ENCODE measurements at places on chromosomes 6 and 20. TPM values are rescaled to one million over a fixed set of nuclear protein-coding genes. Genes with fewer than 3 reads are reported as not detected.

Gene KIF13A
- total RNA-seq, result 14.1 TPM

Gene CGAS
- 31.2 TPM for total RNA-seq

Gene IL17A
- total RNA-seq, result not detected

Gene PLAGL1
- total RNA-seq, result 9.8 TPM

Gene LY6G6C
- not detected for total RNA-seq

Gene NFKBIL1
- total RNA-seq, result 34.0 TPM

Gene PAQR8
- 16.3 TPM for total RNA-seq

Gene PRRT1
- total RNA-seq, result 2.9 TPM

Gene DEFB132
- total RNA-seq, result not detected

Gene TOMM6
- 265 TPM for total RNA-seq

Gene PHACTR3
- total RNA-seq, result 10.0 TPM

DNA sequence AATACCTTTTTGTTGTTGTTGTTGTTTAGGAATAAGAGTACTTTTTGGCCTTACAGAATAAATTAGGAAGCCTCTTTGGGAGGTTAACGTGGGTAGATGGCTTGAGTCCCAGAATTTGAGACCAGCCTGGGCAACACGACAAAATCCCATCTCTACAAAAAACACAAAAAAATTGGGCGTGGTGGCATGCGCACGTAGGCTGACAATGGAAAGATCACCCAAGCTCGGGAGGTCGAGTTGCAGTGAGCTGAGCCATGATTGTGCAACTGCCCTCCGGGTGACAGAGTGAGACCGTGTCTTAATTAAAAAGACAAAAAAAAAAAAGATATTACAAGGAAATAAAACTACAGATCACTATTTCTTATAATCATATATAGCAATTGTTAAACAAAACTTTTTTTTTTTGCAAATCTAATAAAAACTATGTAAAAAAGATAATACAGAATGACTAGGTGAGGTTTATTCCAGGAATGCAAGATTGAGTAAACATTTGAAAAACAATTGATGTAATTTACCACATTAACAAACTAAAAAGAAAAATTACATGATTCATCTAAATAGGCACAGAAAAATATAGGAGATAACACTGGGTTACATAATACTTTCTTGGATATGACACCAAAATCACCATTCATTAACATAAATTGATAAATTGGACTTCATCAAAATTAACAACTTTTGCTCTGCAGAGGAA is 43.6 kb upstream of the ASCC3 start:
- no peaks in the 10 kb centered on the region for H3K36me3 ChIP-seq
- H3K27me3 ChIP-seq, result no peaks in the 10 kb centered on the region
- H3K27ac ChIP-seq, result no peak overlapping the region
- no peak for DNase-seq

GRCh38 chr6:37537548-37537947 is 37.9 kb upstream of the CCDC167 start:
- no peaks in the 10 kb centered on the region for H3K36me3 ChIP-seq
- H3K27me3 ChIP-seq, result peaks cover 98% of the 10 kb centered on the region
- DNase-seq, result no peak
- no peaks in the 10 kb centered on the region for H3K4me1 ChIP-seq
- no peak overlapping the region for H3K4me3 ChIP-seq
- no peak overlapping the region for H3K27ac ChIP-seq

GRCh38 chr6:165308926-165309731 is at the start of gene C6orf118:
TSS of gene C6orf118 (minus strand) at chr6:165309605. CDS start at chr6:165309586, 19 bp downstream.
- H3K27me3 ChIP-seq, result no peaks in the 10 kb centered on the region
- H3K27ac ChIP-seq, result peak within 1 kb of the TSS; percentile 83
- peak within 1 kb of the TSS; percentile 88 for H3K4me3 ChIP-seq
- H3K36me3 ChIP-seq, result peaks cover 7% of the 10 kb centered on the region
- DNase-seq, result peak; percentile 76

- H3K4me3 ChIP-seq, result no peak overlapping the region
- H3K27ac ChIP-seq, result no peak overlapping the region
- DNase-seq, result no peak
- no peaks in the 10 kb centered on the region for H3K4me1 ChIP-seq
Measured at GRCh38 chr6:155894758-155895157, 439.1 kb upstream of the NOX3 start.

DNA sequence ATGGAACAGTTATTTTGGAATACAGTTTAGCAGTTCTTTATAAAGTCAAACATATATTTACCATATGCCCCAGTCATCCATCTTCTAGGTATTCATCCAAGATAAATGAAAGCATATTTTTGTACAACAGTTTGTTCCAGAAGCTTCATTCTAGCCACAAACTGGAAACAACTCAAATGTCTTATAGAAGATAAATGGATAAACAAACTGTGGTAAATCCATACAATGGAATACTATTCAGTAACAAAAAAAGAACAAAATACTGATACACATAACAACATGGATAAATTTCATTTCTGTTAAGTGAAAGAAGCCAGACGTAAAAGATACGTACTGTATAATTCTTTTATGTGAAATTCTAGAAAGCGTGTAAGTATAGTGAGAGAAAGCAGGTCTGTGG is 167.0 kb upstream of the AHI1 start:
- H3K27ac ChIP-seq, result no peak overlapping the region
- peaks cover 10% of the 10 kb centered on the region for H3K4me1 ChIP-seq
- no peak for DNase-seq

GRCh38 chr6:63923139-63923739 is 287.6 kb downstream of the PHF3 start:
- no peaks in the 10 kb centered on the region for H3K4me1 ChIP-seq
- no peak overlapping the region for H3K27ac ChIP-seq
- H3K4me3 ChIP-seq, result no peak overlapping the region
- peaks cover 36% of the 10 kb centered on the region for H3K27me3 ChIP-seq
- DNase-seq, result no peak

- no peak for DNase-seq
- peaks cover 21% of the 10 kb centered on the region for H3K36me3 ChIP-seq
- no peak overlapping the region for H3K27ac ChIP-seq
- no peak overlapping the region for H3K4me3 ChIP-seq
- H3K27me3 ChIP-seq, result no peaks in the 10 kb centered on the region
- H3K4me1 ChIP-seq, result no peaks in the 10 kb centered on the region
Measured at GRCh38 chr20:32191873-32192272, 15.7 kb downstream of the PLAGL2 start.

- H3K4me1 ChIP-seq, result no peaks in the 10 kb centered on the region
- H3K4me3 ChIP-seq, result no peak overlapping the region
- DNase-seq, result no peak
- no peaks in the 10 kb centered on the region for H3K36me3 ChIP-seq
- no peaks in the 10 kb centered on the region for H3K27me3 ChIP-seq
- H3K27ac ChIP-seq, result no peak overlapping the region
Measured at GRCh38 chr6:131756039-131756438, 45.2 kb upstream of the CTAGE9 start.

- H3K36me3 ChIP-seq, result peaks cover 7% of the 10 kb centered on the region
- DNase-seq, result peak; percentile 6
- peaks cover 21% of the 10 kb centered on the region for H3K4me1 ChIP-seq
Measured at GRCh38 chr20:52972965-52973819, 1.0 kb downstream of the TSHZ2 start.

- no peak overlapping the region for H3K4me3 ChIP-seq
- H3K4me1 ChIP-seq, result peaks cover 15% of the 10 kb centered on the region
- H3K27ac ChIP-seq, result no peak overlapping the region
- peaks cover 70% of the 10 kb centered on the region for H3K36me3 ChIP-seq
Measured at GRCh38 chr6:43609402-43609801, 19.7 kb downstream of the GTPBP2 start.

GRCh38 chr6:18388271-18388670 is 1.1 kb downstream of the RNF144B start:
- peak overlapping the region; percentile 96 for H3K4me3 ChIP-seq
- no peaks in the 10 kb centered on the region for H3K27me3 ChIP-seq
- peaks cover 18% of the 10 kb centered on the region for H3K36me3 ChIP-seq
- peaks cover 27% of the 10 kb centered on the region for H3K4me1 ChIP-seq
- no peak for DNase-seq

- H3K27ac ChIP-seq, result no peak overlapping the region
- H3K4me3 ChIP-seq, result no peak overlapping the region
- DNase-seq, result no peak
- no peaks in the 10 kb centered on the region for H3K36me3 ChIP-seq
- H3K27me3 ChIP-seq, result no peaks in the 10 kb centered on the region
Measured at GRCh38 chr6:110530671-110531070, 54.3 kb upstream of the SLC22A16 start.

DNA sequence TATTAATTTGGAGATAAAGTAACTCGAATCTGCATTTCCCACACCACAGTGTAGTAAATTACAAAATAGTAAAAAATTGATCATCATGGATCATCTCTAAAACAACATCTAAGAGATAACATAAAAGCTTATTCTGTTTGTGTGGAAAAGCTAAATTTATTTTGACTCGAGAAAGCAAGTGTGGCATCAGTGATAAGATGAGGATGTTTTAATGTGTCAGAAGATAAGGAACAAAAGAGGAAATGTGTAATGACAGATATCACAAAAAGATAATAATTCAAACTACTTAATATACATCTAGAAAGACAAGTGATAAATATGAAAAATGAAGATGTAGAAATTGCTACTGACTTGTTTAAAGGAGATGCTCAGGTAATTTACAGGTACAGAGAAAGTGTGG is 74.1 kb downstream of the DNAH8 start:
- H3K27ac ChIP-seq, result no peak overlapping the region
- H3K36me3 ChIP-seq, result no peaks in the 10 kb centered on the region
- no peak overlapping the region for H3K4me3 ChIP-seq
- DNase-seq, result no peak
- no peaks in the 10 kb centered on the region for H3K27me3 ChIP-seq

DNA sequence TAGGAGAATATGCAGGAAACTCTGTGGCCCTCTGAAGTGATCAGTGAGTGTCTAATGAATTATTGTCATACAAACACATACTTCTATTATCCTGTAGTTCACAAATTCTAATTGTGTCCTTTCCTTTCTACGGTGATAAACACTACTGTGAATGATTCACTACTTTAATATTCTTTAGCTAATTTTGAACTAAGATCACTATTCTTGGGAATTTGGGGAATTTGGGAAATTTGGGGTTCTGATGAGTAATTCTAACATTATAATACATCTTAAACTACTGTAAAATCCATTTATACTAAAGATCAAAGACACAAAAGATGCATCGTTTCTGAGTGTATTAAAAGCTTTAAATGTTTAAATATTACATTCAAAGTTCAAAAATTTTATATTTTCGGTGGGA is 1287.2 kb upstream of the CITED2 start:
- DNase-seq, result no peak
- H3K27me3 ChIP-seq, result no peaks in the 10 kb centered on the region
- no peaks in the 10 kb centered on the region for H3K4me1 ChIP-seq

- H3K4me1 ChIP-seq, result peaks cover 34% of the 10 kb centered on the region
- H3K27me3 ChIP-seq, result no peaks in the 10 kb centered on the region
- H3K27ac ChIP-seq, result peak overlapping the region; percentile 91
Measured at GRCh38 chr6:70415247-70415646, 1.9 kb downstream of the FAM135A start.

DNA sequence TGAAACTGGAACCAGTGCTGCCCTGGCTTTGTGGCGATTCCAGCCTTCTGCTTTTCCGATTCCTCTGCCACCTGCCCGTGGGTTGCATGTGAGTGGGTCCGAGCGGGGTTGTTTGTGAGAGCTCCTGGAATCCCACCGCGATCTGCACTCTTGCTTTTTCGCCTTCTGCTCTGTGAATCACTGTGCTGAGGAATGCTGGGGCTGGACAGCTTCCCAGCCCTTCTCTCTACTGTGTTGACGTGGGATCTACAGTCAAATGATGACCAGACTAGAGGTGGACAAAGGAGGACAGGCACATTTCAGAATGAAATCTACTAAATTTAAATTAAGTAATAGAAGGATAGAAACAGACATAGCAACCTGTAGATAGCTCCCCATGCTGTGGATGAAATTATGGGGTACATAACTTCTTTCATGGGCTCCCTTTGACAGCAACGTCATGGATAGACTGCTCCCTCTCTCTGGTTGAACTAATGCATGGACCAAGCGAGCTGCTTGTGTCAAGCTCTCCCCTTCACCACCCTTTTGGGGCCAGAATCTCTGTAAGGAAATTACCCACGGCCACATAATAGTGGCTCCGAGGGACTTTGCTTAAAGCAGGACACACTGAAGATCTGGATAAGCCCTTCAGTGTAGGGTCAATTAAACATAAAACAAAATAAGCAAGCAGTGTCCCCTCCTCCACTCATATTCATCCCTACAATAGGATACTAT is 2.0 kb downstream of the FNDC1 start:
- H3K4me1 ChIP-seq, result no peaks in the 10 kb centered on the region
- no peak overlapping the region for H3K27ac ChIP-seq
- H3K4me3 ChIP-seq, result no peak overlapping the region
- no peak for DNase-seq

- no peak for DNase-seq
- no peaks in the 10 kb centered on the region for H3K36me3 ChIP-seq
- no peaks in the 10 kb centered on the region for H3K27me3 ChIP-seq
- no peak overlapping the region for H3K27ac ChIP-seq
- peaks cover 56% of the 10 kb centered on the region for H3K4me1 ChIP-seq
Measured at GRCh38 chr6:110529355-110529754, 52.9 kb upstream of the SLC22A16 start.

- no peak overlapping the region for H3K27ac ChIP-seq
- H3K27me3 ChIP-seq, result no peaks in the 10 kb centered on the region
- H3K36me3 ChIP-seq, result no peaks in the 10 kb centered on the region
- no peaks in the 10 kb centered on the region for H3K4me1 ChIP-seq
- DNase-seq, result no peak
- no peak overlapping the region for H3K4me3 ChIP-seq
Measured at GRCh38 chr6:64520050-64520449, 884.4 kb downstream of the PHF3 start.

DNA sequence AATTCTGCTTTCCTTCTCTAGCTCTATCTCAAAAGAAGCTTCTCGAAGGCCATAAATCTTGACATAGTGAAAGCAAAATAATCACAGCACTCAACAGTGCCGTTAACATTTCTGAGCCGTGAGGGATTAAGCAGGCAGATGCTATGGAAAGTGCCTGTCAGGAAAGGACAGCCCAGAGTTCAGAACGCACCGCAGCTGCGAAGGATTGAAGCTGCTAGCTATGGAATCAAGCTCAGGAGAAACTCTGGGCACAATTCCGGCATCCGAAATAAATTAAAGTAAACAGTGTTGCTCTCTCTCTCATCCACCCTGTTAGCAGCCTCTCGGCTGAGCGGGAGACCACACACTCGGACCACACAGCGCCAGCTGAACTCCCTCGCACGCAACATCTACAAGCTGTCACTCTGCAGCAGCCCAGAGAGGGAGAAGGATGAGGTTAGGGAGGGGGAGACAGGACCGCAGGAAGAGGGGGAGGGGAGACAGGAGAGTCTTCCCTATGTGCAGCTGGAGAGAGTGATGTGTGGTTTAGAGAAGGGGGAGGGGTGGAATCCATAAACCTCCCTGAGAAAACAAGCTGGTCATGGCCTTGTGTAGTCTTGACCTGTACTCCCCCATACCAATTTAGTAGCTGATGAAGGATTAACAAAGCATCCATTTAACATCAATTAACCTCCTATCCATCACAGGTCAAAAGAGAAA is 9.0 kb downstream of the EXOC2 start:
- H3K36me3 ChIP-seq, result no peaks in the 10 kb centered on the region
- no peaks in the 10 kb centered on the region for H3K27me3 ChIP-seq
- H3K4me3 ChIP-seq, result no peak overlapping the region
- DNase-seq, result no peak
